Activated CD4-positive, alpha-beta T cell treated with anti-CD3 and anti-CD28 coated beads, Interleukin-2, amount 10 ng/mL, durations not matched to agents 24 days and 14 days (primary cell): ENCODE measurements at places on chromosomes 4 and X. TPM values are rescaled to one million over a fixed set of nuclear protein-coding genes. Genes with fewer than 3 reads are reported as not detected.

DNA sequence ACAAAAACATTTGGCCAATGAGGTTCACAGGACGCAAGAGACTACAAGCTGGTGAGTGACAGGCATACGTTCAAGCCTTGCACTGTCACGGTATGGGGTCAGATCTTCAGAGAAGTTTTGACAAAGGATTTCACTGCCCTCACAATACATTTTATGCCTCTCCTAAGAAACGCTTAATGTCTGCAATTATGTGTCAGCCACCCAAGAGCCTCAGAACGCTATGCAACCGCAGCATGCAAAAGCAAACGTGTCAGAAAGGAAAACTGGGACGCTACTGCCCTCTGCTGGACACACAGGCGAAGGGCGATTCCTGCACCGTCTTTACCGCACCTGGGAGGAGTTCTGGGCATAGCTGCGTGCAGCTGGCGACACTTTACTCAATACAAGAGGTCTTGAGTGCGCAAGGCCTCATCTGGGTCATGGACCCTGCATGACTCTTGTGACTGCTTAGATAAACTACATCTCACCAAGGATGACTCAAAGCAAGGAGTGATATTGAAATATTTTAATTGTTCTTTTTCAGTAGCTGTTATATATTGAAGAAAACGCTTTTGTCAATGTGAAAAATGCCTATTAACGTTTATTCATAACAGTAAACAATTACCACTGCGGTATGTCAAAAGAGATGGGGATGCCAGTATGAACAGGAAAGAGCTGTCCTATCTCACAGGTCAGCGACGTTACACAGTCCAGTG is 147.6 kb upstream of the FRG1 start:
- peak; percentile 88 for DNase-seq

GRCh38 chrX:9141496-9141895 is 107.6 kb upstream of the FAM9B start:
- DNase-seq: no peak

DNA sequence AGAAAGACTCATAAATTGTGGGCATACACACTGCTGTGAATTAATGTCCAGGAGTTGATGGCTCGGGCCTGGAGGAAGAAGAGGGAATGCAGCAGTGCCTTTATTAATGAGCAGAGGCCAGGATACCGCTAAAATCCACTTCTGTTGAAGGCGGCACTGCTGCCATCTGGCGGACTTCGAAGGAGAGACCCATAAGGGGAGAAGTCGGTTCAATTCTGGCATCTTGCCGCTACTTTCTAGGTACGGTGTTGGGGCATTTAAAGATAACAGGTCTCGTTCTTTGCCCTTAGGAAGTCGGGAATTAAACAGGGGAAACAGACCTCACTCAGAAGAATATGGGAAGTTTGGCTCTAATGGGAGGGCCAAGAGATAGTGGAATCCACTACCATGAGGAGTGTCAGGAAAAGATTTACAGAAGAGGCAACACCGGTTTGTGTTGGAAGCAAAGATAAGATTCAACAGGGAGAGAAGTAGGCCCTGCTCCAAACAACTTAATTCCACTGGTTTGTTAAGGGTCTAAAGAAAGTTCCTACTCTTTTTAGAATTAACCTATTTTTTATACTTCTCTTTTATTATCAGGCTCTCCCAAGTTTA is 133.6 kb upstream of the GIMD1 start:
- DNase-seq: peak; percentile 79

DNA sequence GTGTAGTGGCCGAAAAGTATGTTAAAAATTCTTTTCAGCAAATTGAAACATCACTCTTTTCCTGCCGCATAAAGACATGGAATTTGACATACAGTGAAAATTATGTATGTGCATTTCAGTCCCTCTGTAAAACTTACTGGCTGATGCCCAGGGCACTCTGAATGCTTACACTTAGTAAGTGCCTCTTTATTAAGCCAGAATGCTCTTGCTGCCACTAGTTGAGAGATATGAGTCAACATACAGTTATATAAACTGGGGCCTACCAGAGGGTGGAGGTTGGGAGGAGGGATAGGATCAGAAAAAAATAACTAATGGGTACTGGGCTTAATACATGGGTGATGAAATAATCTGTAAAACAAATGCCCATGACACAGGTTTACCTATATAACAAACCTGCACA is 38.1 kb upstream of the TRPC5 start:
- DNase-seq: no peak

CNOT6L gene
- 105 and 108 TPM in 2 replicates for total RNA-seq

DNA sequence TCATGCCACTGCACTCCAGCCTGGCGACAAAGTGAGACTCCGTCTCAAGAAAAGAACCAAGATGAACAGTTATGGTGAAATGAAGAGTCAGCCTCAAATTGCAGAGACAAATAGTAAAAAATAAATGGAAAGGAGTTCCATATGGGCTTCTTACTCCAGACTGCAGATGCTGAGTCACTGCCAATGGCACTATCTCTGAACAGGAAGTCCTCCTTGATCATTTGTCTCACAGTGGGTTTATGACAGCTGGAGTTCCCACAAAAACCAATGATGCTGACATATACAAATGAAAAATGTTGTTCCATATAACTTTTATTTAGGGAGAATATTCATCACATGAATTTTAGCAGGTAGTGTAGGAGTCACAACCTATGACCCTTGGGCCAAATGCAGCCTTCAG is 631.6 kb downstream of the PCDH18 start:
- no peak for DNase-seq

SHROOM4 gene
- total RNA-seq: not detected in 2 replicates

MID1IP1 gene
- total RNA-seq: 104 and 108 TPM in 2 replicates

SNCA gene
- total RNA-seq: 0.19 and 0.23 TPM in 2 replicates

ABHD18 gene
- total RNA-seq: 17.3 and 18.5 TPM in 2 replicates

DNA sequence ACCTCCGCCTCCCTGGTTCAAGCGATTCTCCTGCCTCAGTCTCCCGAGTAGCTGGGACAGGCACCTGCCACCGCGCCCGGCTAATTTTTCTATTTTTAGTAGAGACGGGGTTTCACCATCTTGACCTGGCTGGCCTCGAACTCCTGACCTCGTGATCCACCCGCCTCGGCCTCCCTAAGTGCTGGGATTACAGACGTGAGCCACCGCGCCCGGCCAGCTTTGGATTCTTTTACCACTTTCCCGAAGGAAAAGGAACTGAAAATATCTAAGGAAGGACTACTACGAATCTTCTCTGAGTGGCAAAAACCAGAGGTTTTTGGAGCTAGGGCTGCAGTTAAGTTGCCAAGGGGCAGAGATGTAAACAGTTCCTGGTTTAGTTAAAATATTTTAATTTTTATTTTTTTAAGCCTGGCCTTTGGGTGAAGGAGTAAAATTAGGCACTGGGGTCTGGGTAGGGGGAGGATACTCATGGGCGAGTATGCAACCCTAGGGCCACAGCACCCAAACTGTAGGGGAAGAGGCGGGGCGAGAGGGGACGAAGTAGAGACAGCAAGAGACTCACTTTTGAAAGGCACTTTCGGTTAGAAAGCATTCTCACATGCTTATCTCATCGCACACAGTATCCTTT is 525 bp upstream of the CISD2 start:
- DNase-seq: peak; percentile 78

USP9X gene
- 49.8 and 50.3 TPM in 2 replicates for total RNA-seq

XK gene
- 0.14 and 0.17 TPM in 2 replicates for total RNA-seq
